ENCODE measurements at places on chromosomes 1 and 21. TPM values are rescaled to one million over a fixed set of nuclear protein-coding genes. Genes with fewer than 3 reads are reported as not detected.
A peak's percentile ranks its signal among the peaks of the same experiment; 100 is the strongest.

MTR gene
- 67.1 TPM for total RNA-seq

MAP7D1 gene
- 266 TPM for total RNA-seq

AMY1C gene
- total RNA-seq, result not detected

KRTAP20-1 gene
- not detected for total RNA-seq

OR2T3 gene
- total RNA-seq, result not detected

DNA sequence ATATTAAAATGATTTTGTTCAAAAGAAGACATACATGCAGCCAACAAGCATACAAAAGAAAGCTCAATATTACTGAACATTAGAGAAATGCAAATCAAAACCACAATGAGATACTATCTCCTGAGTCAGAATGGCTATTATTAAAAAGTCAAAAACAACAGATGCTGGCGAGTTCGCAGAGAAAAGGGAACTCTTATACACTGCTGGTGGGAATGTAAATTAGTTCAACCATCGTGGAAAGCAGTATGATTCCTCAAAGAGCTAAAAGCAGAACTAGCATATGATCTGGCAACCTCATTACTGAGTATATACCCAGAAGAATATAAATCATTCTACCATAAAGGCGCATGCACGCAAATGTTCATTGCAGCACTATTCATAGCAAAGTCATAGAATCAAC, 126.0 kb upstream of the HMCN1 start:
- no peaks in the 10 kb centered on the region for H3K27me3 ChIP-seq
- no peak for DNase-seq
- no peaks in the 10 kb centered on the region for H3K4me1 ChIP-seq
- no peak overlapping the region for H3K4me3 ChIP-seq
- no peaks in the 10 kb centered on the region for H3K36me3 ChIP-seq
- no peak overlapping the region for H3K27ac ChIP-seq

DNA sequence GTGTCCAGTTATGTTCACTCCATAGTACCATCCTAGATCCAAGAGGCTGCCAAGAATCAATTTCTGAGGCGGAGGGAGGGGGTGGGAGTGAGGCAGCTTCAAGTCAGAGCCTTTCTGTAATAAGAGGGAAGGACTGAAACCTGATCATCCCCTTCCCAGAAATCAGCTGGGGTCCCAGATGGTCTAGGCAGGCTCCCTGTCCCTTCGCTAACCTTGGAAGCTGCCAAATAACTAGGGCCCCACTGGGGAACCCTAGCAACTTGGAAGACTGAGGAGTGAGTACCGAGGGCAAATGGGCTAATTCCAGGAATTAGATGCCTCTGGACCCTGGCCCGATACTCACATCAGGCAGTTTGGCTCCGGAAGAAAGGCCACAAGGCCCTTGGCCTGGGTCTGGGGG, 113.3 kb downstream of the NAV1 start:
- peaks cover 2% of the 10 kb centered on the region for H3K36me3 ChIP-seq
- DNase-seq, result no peak

- no peak for DNase-seq
- peak overlapping the region; percentile 56 for H3K27ac ChIP-seq
These were observed 4.4 kb downstream of the JMJD4 start for GRCh38 chr1:227730630-227731151.

- no peaks in the 10 kb centered on the region for H3K27me3 ChIP-seq
- no peak overlapping the region for H3K4me3 ChIP-seq
- H3K36me3 ChIP-seq, result no peaks in the 10 kb centered on the region
- peak overlapping the region; percentile 58 for H3K27ac ChIP-seq
- peaks cover 17% of the 10 kb centered on the region for H3K4me1 ChIP-seq
- DNase-seq, result no peak
These were observed 21.9 kb upstream of the ID3 start for GRCh38 chr1:23581219-23581618.

- H3K27me3 ChIP-seq, result no peaks in the 10 kb centered on the region
- H3K27ac ChIP-seq, result no peak overlapping the region
- peaks cover 3% of the 10 kb centered on the region for H3K36me3 ChIP-seq
- no peak for DNase-seq
- H3K4me1 ChIP-seq, result peaks cover 11% of the 10 kb centered on the region
These were observed 13.3 kb downstream of the EEIG2 start for GRCh38 chr1:108573183-108573582.

- H3K36me3 ChIP-seq, result no peaks in the 10 kb centered on the region
- DNase-seq, result no peak
- no peak overlapping the region for H3K4me3 ChIP-seq
- H3K27ac ChIP-seq, result no peak overlapping the region
- H3K27me3 ChIP-seq, result peaks cover 18% of the 10 kb centered on the region
These were observed 3.5 kb upstream of the NBL1 start for GRCh38 chr1:19640363-19641316.

DNA sequence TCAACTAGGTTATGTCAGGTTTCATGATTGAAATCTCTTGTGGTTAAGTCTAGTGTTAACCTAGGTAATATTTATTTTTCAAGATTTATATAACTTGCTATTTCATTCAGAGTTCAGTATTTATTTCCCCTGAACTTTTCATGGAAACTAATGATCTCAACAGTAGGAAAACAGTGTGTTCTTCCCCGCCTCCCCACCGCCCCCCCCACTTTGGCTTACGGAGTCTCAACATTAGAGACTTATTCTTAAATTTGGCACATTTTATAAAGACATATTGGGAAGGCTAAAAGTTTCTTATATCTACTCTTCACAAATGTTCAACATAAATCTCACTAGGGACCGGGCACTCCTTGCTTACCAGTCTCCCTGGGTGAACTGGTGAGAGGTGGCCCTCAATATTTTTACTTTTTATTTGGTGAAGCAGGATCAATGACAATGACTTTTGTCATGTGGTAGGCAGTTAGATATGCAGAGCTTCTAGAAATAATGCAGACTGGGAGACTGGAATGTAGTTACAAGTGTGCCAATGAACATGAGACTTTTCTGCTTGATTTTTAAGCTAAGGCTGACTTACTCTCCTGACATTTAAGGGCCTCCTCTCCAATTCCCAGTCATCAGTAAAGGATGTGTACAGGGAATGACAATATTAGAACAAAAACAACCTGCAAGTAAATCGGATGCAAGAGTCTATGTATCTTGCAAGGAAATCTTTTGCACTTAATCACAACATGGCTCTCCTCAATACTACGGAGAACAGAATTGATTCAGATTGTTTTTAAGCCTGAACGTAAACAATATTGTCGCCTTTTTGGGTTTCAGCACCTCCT, 1.7 kb upstream of the MAN1A2 start:
- no peak for DNase-seq
- H3K36me3 ChIP-seq, result no peaks in the 10 kb centered on the region
- peaks cover 32% of the 10 kb centered on the region for H3K4me1 ChIP-seq
- H3K4me3 ChIP-seq, result peak overlapping the region; percentile 95

DNA sequence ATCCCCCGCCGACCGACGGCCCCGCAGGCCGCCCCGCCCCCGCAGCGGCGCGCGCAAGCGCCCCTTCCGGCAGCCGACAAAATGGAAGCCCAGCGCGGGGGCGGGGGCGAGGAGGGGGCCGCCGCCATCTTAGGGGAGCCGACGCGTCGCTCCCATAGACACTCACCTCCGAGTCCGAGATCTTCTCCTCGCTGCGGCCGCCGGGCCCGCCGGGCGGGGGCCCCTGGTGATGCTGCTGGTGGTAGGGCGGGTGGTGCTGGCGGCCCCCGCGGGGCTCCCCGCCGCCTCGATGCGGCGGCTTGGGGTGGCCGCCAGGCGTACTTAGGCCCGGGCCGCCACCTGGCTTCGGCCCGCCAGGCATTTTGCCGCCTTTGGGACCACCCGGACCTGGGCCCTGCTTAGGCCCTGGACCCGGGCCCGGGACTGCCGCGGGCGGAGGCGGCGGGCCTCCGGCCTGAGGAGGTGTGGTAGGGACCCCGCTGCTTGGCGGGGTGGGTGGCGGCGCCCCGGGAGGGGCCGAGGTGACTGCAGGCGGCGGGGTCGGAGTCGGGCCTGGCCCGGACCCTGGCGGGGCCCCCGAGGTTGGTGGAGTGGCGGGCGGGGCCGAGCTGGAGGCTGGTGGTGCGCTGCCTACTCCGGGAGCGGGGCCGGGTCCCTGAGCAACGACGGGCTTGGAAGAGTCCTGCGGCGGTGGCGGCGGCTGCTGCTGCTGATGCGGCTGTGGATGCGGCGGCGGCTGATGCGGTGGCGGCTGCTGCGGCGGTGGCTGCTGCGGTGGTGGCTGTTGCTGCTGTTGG, 691 bp downstream of the SFPQ start:
- peak; percentile 78 for DNase-seq
- H3K27ac ChIP-seq, result peak overlapping the region; percentile 95
- H3K4me3 ChIP-seq, result peak overlapping the region; percentile 89
- H3K4me1 ChIP-seq, result peaks cover 55% of the 10 kb centered on the region
- peaks cover 33% of the 10 kb centered on the region for H3K36me3 ChIP-seq

- H3K27me3 ChIP-seq, result no peaks in the 10 kb centered on the region
- no peaks in the 10 kb centered on the region for H3K4me1 ChIP-seq
- H3K36me3 ChIP-seq, result no peaks in the 10 kb centered on the region
- H3K27ac ChIP-seq, result no peak overlapping the region
- H3K4me3 ChIP-seq, result no peak overlapping the region
These were observed 9.1 kb downstream of the RHBDL2 start for GRCh38 chr1:38932571-38932970.

GRCh38 chr21:23977971-23978370, 1629.3 kb downstream of the MRPL39 start:
- DNase-seq, result no peak
- H3K4me1 ChIP-seq, result peaks cover 2% of the 10 kb centered on the region
- H3K4me3 ChIP-seq, result no peak overlapping the region
- H3K27me3 ChIP-seq, result no peaks in the 10 kb centered on the region

DNA sequence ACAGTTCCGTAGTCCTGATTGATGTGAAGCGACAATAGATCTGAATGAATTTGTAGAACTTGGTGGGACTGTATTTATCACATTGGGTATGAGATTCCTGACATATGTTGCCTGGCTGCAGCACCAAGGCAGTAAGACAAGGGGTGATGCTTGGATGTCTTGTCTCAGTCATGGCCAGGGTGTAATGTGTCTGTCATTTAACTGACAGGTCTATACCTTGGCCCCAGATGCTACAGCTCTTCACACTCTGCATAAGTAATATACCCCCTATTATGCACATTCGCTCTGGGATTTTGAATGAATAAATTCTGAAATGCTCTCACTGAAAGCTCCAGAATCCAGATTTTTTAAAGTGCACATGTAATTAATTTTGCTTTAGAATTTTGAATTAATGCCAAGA, 47.3 kb downstream of the NTNG1 start:
- DNase-seq, result no peak
- peaks cover 9% of the 10 kb centered on the region for H3K27me3 ChIP-seq
- H3K27ac ChIP-seq, result no peak overlapping the region
- H3K4me1 ChIP-seq, result no peaks in the 10 kb centered on the region
- H3K4me3 ChIP-seq, result no peak overlapping the region

DNA sequence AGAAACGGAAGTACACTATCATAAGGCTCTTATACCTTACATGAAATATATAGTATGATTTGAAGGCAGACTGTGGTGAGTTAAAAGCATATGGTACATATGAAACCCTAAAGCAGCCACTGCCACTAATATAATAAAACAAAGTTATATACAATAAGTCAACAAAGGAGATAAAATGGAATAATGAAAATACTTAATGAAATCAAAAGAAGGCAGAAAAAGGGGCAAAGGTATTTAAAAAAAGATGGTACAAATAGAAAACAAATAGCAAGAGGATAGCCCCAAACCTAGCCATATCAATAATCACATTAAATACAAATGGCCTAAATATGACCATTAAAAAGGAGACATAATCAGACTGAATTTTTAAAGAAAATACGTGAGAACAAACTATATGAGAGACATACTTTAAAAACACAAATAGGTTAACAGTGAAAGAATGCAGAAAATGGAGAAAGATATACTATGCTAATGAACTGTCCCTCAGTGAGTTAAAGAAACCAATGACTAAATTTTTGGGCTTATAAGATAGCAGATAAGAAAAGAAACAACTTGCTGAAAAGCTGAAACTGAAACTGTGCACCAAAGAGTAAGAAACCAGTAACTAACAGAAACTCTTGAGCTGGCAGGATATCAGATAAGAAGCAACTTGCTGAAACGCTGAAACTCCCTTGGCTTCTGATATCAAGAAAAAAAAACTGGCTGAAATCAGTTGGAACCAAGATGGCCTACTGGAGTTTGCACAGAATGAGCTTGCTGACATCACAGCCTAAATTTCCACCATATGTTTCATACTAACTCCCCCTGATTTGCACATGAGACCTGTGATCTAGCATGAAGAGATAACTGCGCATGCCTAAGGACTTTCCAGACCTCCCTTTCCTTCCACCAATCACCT, 44.3 kb upstream of the IL10 start:
- DNase-seq, result no peak
- H3K27ac ChIP-seq, result peak overlapping the region; percentile 89
- H3K27me3 ChIP-seq, result no peaks in the 10 kb centered on the region
- no peaks in the 10 kb centered on the region for H3K36me3 ChIP-seq
- H3K4me1 ChIP-seq, result peaks cover 50% of the 10 kb centered on the region

- H3K4me1 ChIP-seq, result peaks cover 55% of the 10 kb centered on the region
- H3K4me3 ChIP-seq, result peak overlapping the region; percentile 54
- no peak for DNase-seq
- H3K27ac ChIP-seq, result peak overlapping the region; percentile 85
These were observed 30.2 kb downstream of the RUNX3 start for GRCh38 chr1:24899581-24900485.

DNA sequence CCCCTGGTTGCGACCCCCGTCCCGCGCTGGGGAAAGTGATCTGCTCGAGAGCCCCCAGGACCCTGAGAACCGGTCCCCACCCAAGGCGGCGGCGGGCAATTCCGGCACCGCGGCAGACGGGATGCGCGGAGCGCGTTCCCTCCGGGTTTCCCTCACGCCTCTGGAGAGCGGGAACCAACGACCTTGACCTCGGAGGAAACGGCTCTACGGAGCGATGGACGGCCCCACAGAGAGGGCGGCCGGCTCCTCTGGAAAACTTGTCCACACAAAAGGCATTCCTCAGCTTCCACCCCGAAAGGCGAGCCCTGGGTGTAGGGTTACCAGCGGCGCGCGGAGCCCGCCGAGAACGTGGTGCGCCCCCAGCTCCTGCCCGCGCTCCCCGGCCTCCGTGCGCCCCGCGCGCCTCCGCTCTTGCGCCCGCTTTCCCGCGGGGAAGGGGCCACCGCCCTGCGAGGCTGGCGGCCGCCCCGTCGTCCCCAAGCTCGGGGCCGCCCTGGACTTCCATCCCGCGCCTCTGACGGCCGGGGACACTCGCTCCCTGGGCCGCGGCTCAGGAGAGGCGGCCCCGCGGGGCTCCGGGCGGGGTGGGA, 391 bp upstream of the KIAA1614 start:
- peaks cover 17% of the 10 kb centered on the region for H3K4me1 ChIP-seq
- peak overlapping the region; percentile 22 for H3K4me3 ChIP-seq
- H3K27ac ChIP-seq, result no peak overlapping the region
- H3K27me3 ChIP-seq, result peaks cover 36% of the 10 kb centered on the region
- peaks cover 3% of the 10 kb centered on the region for H3K36me3 ChIP-seq

Data from naive thymus-derived CD8-positive, alpha-beta T cell (primary cell).